ENCODE measurements at places on chromosomes 3 and 15.

GRCh38 chr3:66803721-66804695, 194.1 kb upstream of the KBTBD8 start:
- no peak for DNase-seq

GRCh38 chr3:105542282-105543019, 175.7 kb downstream of the ALCAM start:
- no peak for DNase-seq

DNA sequence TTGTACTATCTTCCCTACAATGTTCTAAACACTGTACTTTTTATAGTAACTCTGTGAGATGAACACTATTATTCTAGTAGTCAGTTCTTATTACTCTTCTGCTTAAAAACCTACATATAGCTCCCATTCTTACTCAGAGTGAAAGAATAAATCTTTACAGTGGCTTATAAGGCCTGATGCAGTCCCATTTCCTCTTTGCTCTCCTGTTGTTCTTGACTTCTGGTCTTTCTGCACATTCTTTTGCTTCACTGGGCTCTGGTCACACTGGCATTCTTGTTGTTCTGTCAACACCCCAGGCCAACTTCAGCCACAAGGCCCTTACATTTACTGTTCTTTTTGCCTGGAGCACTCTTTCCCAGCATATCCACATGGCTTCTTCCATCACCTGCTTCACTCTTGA, 58.2 kb upstream of the TP63 start:
- no peak for DNase-seq

- DNase-seq: no peak
Observed at GRCh38 chr3:179687967-179688535, 35.2 kb downstream of the USP13 start.

DNA sequence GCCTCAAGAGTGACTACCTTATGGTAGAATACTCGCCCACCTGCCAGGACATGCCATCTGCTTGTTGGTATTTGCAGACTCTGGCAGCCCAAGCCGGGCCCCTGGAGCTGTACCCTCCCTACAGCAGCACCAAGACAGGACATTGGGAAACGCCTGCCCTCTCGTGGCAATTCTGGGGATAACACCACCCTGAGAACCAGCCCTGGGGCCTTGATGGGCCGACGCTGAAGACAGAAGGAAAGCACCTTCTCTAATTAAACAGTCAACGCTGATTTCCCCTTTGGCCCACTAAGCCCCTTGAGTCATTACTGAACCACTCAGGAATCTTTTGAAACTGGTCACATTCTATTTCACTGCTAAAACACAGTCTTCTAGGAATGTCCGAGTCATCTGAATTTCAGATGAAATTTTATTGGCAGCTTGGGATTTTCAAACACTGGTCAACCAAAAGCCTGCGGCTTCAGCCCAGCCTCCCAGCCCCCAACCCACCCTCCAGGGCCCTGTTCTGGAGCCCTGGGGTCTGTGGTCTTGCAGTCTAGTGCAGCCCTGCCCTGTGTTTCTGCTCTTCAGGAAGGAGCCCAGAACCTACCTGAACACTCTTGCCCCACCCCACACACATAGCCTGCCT, 91.3 kb downstream of the TMEM266 start:
- peak; percentile 83 for DNase-seq

GRCh38 chr3:108448593-108448992, 61.8 kb downstream of the MYH15 start:
- no peak for DNase-seq

- DNase-seq: no peak
Observed at GRCh38 chr3:165193366-165194254, 2.6 kb downstream of the SLITRK3 start.

All from mesothelial cell of epicardium (in vitro differentiated cells).